ENCODE measurements at places on chromosomes 3 and 15.

DNA sequence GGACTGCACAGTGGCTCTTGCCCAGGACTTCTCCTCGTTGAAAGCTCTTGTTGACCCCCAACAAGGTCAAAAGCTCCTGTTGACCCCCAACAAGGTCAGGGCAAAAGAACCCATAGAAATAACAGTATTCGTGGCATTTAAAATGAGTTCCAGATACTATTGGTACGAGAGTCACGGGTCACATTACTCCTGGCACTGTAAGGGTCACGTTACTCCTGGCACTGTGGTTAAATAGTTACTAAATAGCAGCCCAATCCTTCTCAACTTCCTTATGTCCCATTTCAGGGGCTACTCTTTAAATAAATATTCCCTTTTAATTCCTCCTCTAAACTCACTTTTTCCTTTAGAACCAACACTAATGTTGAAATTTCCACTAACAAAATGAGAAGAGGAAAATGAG, 18.2 kb upstream of the ADCY5 start:
- DNase-seq: no peak

- DNase-seq: no peak
Measured at GRCh38 chr3:55322638-55323037, 164.5 kb downstream of the WNT5A start.

- no peak for DNase-seq
Measured at GRCh38 chr15:93566762-93567161, 477.8 kb upstream of the RGMA start.

- DNase-seq: no peak
Measured at GRCh38 chr15:99592145-99592791, 26.5 kb downstream of the MEF2A start.

GRCh38 chr3:47912006-47912504, 104.2 kb downstream of the MAP4 start:
- no peak for DNase-seq

- peak; percentile 74 for DNase-seq
Measured at GRCh38 chr15:59918994-59919951, 84.8 kb upstream of the FOXB1 start.

- no peak for DNase-seq
Measured at GRCh38 chr3:60215946-60216345, 1035.3 kb downstream of the FHIT start.

GRCh38 chr3:184746131-184747120, 34.6 kb upstream of the MAGEF1 start:
- DNase-seq: no peak

Measured in stimulated activated naive CD8-positive, alpha-beta T cell treated with anti-CD3 and anti-CD28 coated beads, Interleukin-15, amount 100 ng/mL, for 72 hours (primary cell).